ENCODE measurements at places on chromosomes 4 and X.
A peak's percentile ranks its signal among the peaks of the same experiment; 100 is the strongest.

- no peak for DNase-seq
Measured at GRCh38 chr4:187166886-187167512, 443.3 kb upstream of the FAT1 start.

DNA sequence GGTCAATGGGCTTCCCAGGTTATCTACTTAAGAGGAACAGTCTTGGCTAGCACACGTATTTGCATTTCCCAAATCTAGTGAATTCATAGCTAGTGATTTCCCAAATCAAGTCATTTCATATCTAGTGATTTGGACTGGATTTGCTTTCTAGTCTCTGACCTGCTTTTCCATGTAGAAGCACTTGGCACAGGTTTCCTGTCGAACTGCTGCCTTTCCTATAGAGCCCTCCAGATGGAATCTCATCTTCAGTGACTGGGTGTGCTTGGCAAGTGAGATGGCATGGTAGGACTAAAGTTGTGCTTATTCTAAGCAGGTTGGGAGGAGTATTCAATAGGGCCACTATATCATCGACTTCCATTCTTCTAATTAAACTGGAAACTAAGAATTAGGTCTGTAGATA lies 94.7 kb downstream of the CCNG2 start:
- no peak for DNase-seq

GRCh38 chr4:164304101-164304639 lies 449.8 kb upstream of the SMIM31 start:
- no peak for DNase-seq

DNA sequence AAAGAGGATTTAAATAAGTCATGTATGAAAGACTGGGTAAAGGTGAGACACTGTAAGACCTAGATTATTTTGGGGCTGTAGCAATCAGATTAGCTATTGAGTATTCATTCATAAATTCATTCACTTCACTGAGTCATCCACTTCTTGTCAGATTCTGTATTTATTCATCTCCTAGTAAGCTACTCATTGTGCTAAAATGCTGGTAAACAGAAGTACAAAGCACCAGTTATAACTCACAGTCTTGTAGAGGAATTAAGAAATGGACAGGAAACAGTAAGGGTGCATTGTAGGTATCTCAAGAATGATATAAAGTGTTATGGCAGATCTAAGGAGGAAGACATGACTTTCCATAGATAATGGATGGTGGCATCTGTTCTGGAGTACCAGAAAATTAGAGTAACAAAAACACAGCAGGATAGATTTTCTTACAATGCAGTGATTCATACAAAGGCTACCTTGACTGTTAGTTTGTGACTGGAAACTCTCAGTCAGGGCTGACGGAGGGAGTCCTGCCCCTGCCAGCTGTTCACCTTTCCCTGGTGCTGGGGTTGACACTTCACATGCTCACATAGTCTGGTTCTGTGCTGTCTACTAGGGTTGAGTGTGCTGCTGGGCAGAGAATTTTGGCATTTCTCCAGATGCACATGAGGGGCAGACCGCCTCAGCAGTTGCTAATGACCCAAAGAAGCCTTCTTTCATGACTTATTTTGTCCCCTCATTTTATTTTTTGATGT lies 26.5 kb upstream of the HAND2 start:
- DNase-seq = no peak

- DNase-seq = no peak
Measured at GRCh38 chrX:118694638-118695037, 32.8 kb upstream of the IL13RA1 start.

- peak; percentile 69 for DNase-seq
Measured at GRCh38 chr4:134544303-134544770, 342.7 kb upstream of the PABPC4L start.

DNA sequence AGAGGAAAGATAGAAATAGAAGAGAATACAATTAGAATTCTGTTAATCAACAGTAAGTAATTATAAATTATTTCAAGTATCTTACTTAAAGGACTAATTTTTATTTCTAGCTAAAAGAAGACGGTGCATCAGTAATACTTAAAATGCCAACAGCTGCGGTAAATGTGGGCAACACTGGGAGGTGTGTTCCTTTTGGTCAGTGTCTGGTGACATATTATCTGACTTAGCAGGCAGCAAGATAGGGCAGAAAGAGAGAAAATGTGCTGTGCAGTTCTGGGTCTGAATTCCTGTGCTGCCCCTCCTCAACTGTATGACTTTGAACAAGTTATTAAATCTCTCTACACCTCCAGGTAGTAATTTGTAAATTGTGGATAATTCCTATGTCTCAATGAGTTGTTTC lies 120.6 kb downstream of the ZNF827 start:
- DNase-seq = no peak

DNA sequence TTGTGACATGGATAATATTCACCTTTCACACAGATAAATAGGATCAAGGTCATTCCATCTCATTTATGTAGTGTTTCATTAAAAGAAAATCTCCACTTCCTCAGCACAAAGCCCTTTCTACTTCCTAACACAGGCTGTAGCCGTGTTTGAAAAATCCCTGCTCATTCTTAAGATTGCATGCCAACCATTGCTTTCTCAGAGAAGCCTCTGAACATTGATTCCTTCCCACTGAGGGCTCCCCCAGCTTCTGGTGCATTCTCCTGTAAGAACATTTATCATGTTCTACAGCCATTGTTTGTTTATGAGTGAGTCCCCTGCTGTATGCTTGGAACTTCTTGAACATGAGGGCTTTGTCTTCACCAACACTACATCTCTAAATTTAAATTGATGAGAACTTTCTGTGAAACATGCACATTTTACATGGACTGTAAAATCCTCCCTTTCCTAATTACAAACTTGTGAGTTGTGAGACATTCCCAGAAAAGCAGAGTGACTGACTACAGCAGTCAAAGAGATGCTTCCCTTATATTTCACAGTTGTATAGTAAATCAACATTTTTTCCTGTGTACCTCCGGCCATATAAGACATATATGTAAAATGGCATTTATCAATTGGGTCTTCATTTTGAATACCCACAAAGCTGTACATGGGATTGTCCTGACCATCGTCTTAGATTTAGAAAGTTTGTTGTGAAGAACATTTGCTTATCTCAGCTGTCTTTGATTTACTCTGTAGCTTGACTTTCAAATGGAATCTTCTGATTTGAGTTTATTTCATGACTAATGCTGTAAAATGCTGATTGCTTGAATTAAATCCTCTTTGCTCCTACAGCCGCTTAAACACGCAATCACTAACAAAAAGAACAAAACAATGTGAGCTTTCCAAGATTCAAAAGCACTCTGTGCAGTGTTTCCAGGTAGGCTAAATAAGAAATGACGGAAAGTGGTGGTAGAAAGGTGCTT lies 600.5 kb upstream of the SLIT2 start:
- no peak for DNase-seq

GRCh38 chrX:44035571-44035970 lies 62.4 kb upstream of the NDP start:
- no peak for DNase-seq

- no peak for DNase-seq
Measured at GRCh38 chrX:13432414-13433297, 112.8 kb upstream of the ATXN3L start.

GRCh38 chrX:153876112-153876491 lies 9.9 kb downstream of the L1CAM start:
- DNase-seq = no peak

DNA sequence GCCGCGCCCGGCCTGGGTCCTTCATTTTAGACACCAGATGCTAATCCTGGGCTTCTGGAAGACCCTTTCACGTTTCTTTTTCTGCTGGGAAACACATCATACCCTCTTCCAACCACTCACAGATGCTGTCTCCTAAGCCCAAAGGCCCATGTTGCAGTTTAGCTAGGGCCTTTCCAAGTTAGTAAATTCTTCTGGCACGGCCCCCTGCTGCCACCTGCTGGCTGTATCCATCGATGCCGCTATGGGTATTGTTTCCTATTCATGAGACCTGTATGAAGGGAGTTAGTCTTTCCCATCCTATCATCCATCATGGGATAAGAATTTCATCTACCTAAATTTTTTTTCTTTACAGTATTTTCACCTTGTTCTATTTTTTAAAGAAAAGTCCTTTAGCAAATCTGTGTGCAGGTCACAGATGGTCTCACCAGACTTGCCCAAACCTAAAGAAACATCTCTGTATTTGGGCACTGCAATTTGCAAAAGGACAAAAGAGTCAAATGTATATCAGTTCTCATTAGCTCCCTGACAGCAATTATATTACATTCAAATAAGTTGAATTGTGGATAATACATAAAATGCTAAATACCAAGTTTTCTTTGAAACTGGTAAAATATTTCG lies 37.8 kb upstream of the SLC9A7 start:
- DNase-seq = peak; percentile 77

DNA sequence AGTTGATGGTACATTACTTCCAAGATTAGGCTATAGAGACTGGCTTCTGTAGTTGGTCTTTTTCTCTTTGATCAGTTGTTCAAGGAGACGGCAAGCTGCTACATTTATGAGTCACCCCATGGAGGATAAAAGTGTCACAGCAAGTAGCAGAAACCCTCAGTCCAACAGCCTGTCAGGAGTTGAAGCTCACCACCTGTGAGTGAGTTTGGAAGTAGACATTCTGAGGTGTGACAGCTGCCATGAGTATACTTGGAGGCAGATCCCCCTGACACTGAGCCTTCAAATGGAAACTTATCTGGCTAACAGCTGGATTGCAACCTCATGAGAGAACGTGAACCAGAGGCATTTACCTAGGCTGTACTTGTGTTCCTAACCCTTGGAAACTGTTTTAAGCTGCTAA lies 68.0 kb downstream of the CCNG2 start:
- DNase-seq = no peak

- no peak for DNase-seq
Measured at GRCh38 chr4:86927843-86928395, 6.9 kb upstream of the AFF1 start.

DNA sequence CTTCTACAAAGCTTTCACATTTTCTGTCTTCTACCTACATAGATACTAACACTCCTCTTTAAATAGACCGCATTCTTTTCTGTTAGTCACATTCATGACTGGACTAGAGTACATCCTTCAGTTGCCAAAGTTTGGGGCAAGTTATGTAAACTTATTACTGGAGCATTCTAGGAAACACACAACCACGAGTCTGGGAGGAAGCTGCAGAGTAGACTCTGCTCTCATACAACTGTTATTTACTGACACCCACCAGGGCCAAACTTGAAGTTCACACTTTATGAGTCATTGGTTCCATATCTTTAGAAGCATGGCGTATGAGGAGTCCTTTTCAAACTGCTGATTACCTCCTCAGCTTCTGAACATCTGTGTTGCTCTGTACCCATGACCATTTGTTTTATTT lies 87.0 kb downstream of the RNF150 start:
- DNase-seq = no peak

GRCh38 chr4:51843309-51844152 lies 578 bp downstream of the DCUN1D4 start:
- peak; percentile 35 for DNase-seq

DNA sequence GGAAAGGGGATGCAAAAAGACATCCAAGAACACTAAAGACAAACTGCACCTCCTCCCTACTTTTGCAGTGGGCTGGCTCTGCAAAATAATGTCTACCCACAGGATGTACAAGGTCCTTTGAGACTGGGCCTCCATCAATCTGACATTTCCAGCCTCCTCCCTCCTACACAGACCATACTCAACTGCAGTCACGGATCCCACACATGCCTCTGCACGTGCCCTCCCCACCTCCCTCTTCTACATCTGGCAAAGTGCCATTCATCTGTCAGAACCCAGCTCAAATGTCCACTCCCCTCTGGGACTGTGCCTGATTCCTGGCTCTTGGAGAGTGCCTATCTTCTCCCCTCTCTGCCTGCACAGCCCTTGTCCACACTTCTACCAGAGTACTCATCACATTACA lies 50.3 kb downstream of the CHRDL1 start:
- peak; percentile 28 for DNase-seq

DNA sequence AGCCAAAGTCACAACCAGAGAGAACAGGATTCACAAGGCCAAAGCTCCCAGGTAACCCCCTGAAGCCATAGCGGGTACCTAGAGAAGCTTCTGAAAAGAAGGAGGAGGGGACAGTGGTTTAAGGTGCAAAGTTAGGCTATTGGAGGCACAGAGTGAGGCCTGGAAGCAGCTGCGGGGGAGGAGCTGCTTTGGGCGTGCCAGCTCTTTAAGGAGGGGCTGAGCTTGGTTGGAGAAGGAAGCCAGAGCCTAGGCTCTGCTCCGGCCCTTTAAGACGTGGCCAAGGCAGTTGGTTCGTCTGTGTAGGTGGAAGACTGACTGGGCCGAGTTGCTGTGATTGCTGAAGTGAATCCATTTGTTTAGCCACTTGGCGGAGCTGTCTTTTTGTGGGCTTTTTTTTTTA lies 1.5 kb downstream of the KLF8 start:
- DNase-seq = no peak

- DNase-seq = no peak
Measured at GRCh38 chrX:77446908-77447652, at the start of gene FGF16. Gene FGF16 (plus strand): TSS chrX:77447389. CDS start chrX:77447675, 286 bp downstream.

DNA sequence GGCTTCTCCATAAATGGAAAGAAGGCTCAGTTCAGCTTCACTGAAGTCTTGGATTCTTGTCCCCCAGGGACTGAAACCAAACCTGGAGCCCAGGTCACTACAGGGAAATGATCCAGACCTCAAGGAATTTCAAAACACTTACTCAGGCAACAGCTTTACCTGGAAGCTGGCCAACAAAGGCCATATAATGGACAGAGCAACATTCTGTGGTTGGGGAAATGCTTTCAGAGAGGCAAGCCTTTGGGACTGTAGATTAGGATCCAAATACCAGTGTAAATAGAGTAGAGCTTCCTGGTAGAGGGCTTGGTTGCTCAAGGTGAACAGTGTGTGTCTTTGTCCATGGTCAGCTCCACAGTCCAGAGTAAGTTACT lies 57.0 kb upstream of the PROM1 start:
- no peak for DNase-seq

DNA sequence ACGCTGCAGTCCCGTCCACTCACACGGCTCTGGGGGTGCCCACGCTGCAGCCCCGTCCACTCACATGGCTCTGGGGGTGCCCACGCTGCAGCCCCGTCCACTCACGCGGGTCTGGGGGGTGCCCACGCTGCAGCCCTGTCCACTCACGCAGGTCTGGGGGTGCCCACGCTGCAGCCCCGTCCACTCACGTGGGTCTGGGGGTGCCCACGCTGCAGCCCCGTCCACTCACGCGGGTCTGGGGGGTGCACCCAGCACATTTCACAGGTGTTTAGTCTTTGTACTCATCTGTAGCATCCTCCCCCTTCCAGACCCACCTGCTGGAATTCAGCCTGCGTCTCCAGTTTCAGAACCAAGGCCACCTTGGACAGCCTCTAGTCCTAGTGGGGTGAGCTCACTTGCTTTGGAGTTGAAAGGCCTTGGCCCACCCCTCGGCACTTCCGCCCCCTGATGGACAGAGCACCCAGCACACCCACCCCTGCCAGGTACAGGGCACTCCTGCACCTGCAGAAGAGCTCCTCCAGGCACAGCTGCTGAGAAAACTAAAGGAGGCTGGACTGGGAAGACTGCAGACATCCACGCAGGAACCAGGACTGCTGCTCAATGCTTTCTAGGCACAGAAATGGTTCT lies 73.0 kb downstream of the ABLIM2 start:
- DNase-seq = no peak

- DNase-seq = no peak
Measured at GRCh38 chr4:114603497-114603896, 4.9 kb downstream of the UGT8 start.
